Choroid plexus epithelial cell (primary cell): ENCODE measurements at places on chromosomes 11 and 22.

DNA sequence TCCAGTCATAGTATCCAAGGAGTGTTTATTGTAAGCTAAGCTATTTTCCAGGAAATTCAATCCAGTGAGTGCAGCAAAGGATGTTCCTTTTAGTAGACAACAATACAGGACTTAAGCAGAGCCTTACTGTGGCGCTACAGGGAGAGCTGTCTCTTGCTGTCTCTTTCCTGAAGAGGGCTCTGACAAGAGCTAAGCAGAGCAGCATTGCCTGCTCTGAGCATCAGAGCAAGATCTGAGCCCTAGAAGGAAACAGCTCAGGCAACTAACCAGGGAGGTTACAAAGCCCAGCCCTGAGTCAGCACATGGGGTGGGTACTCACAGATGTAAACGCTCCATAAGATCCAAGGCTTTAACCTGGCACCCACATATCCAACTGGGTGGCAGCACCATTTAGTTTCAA lies 8.0 kb downstream of the LAYN start:
- DNase-seq = no peak

DNA sequence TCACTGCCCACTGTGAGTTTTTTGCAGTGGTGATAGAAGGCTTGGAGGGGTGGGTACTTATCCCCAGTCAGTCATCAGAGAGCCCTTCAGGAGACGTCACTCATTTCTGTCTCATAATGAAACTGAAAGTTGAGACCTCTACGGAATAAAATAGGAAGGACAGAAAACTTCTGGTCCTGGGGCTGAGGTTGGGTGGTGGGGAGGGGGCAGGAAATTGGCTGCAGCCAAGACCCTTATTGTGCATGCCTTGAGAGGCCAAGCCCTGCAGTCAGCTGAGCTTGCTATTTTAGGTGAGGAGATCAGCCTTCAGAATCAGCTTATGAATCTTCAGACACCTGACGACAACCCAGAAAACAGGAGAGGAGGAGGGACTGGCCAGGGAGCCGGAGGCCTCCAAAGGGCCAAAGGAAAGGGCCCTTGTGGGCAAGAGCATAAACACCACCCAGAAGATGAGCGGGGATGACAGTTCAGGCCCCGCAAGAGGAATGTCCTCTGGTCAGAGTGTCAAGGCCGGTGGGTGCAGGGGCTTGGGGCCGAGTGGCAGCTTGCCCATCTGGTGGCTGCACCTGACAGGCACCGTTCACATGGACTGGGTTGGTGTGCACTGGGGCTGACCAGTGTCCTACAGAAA lies 17.9 kb upstream of the ADA2 start:
- DNase-seq = no peak

GRCh38 chr11:117479372-117479771 lies 151.7 kb downstream of the CEP164 start:
- no peak for DNase-seq

- DNase-seq = peak; percentile 82
Observed at GRCh38 chr11:61327669-61328071, 5.2 kb downstream of the DDB1 start.

DNA sequence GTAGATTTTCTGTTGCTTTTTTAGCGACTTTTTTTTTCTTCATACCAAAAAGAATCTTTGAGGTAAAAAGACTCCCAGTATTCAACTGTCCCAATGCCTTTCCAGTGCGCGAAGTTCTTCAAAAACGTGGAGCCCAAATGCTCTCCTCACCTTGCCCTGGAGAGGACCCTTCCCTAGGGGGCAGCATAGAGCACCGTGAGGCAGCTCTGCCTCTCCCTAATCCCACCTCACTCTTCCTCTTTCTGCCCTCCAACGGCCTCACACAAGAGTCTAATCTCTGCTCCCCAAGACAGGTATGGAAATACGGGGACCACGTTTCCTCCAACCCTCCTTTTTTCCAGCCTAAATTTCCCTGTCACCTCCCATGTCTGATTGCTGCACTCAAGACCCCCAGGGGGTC lies 117.5 kb upstream of the ALX4 start:
- no peak for DNase-seq

DNA sequence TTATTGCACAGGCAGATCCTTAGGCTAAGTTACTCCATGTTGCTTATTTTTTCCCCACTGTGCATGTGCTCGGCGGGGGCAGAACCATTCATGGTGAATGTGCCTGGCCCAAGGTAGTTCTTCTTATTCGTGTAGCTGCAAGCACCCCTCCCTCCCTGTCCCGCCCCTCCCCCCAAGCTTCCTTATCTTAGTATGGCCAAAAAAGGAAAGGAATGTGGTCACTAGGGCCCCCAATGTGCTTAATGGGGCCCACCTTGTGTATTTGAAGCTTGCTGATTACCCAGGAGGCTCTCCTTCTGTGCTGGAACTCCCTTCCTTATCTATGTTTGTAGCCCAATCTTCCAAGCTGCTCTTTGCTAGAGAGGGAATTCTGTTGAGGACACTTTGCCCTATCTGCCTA lies 1259.7 kb upstream of the RAG2 start:
- no peak for DNase-seq

DNA sequence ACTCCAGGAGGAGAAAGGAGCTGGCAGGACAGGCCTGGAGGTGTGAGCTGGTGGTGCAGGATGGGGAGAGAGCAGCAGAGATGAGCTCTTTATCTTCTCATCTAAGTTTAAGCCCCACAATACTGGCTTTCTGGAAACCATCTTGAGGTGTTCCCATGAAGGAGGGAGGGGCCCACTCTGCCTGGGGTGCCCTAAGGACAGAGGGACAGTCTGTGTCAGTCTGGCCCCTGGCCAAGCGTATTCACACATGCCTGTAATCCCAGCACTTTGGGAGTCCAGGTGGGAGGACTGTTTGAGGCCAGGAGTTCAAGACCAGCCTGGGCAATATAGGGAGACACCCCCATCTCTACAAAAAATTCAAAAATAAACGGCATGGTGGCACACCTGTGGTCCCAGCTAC lies 8.9 kb downstream of the SERHL2 start:
- no peak for DNase-seq

DNA sequence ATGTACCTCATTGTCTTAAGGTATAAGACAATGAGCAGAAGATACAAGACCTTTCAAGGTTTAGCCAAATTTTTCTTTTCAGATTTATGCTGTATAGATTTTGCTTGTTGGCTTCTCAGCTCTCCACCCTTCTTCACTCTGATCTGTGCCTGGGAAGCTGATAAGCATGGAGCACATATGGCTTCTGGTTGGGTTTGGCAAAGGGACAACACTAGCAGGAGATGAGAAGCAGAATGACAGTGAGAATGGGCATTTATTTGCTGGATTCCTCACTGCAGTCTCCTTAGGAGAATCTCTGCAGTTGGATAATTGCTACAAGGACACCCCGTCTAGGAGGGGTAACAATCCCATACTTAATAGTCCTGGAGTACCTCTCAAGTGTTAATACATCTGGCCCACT lies 474.8 kb upstream of the CCDC90B start:
- no peak for DNase-seq

GRCh38 chr11:86372586-86372985 lies 2.1 kb upstream of the CCDC81 start:
- no peak for DNase-seq

DNA sequence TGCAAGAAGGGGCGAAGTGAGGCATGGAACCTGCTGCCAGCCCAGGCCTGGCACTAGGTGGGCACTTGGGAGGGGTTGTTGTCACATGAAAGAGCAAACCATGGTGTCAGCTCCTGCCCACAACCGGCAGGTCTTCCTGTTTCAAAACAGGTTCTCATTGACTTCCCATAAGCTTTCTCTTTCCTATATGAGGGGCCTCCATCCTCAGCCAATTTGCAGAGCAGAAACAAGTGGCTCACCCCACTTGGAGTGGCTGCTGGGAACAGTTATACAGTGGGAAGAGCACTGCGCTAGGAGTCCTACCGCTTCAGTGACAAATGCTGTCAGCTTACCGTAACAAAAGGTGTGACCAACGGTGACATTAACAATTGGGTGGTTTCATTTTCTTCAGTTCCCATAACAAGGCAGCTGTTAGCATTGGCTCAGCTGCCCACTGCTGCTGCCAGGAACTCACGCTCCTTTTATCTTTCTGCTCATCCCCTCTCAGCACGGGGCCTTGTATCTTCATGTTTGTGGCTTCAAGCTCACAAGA lies 10.2 kb upstream of the SSTR3 start:
- no peak for DNase-seq

GRCh38 chr11:112368381-112368780 lies 107.7 kb upstream of the PLET1 start:
- peak; percentile 21 for DNase-seq

- DNase-seq = peak; percentile 8
Observed at GRCh38 chr11:83120327-83120726, 36.6 kb upstream of the PCF11 start.

DNA sequence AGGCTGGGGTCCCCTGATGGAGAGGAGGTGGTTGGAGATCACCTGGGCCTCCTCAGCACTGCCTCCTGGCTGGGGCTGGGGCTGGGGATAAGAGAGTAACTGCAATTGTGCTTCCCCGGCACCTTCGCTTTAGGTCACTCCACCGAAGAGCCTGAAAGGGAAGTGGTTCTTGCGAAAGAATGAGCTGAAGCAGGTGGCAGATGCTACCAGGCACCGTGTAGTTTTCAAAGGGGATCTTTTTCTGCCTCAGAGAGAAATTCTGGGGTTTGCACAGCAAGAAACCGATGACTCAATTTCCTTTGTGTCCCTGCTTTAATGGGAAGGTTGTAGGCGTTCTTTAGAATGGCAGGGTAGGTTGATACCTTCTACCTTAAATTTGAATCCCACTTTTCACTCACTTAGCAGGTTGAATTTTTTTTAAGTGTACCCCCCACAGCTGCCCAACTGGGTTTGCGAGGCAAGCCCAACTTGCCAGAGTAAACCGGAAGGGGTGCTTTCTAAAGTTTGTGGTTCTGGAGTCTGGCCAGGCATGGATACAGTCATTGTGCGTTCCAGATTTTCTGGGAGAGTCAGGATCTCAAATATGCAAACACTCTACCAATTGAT lies 5.3 kb downstream of the CD44 start:
- DNase-seq = peak; percentile 81

GRCh38 chr11:19938866-19939265 lies 221.4 kb downstream of the DBX1 start:
- DNase-seq = no peak

GRCh38 chr11:131109257-131109656 lies 193.0 kb upstream of the SNX19 start:
- no peak for DNase-seq

- no peak for DNase-seq
Observed at GRCh38 chr22:42326801-42327200, 56.3 kb upstream of the TCF20 start.

GRCh38 chr11:76194872-76195668 lies 11.2 kb downstream of the WNT11 start:
- no peak for DNase-seq

GRCh38 chr11:134532921-134533421 lies 120.9 kb upstream of the B3GAT1 start:
- DNase-seq = no peak

DNA sequence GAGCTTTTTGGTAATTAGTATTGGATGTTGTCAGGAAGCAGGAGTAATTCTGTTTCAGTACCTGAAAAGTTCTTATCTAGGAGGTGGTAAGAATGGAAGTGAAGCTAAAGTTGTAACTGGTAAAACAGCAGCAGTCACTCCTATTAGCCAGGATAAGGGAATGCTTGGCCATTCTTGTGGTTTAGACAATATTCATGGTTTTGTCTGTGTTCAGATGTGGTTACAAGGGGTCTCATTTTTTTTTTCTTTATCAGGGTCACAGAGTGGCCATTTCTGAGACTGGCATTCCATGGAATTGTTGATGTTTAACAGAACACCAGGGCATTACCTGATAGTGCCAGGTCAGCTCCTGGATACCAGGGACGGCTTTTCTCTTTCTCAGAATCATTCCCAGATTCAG lies 23.8 kb downstream of the TAF1D start:
- no peak for DNase-seq

GRCh38 chr11:104529906-104530305 lies 366.0 kb upstream of the PDGFD start:
- no peak for DNase-seq
